ENCODE measurements at places on chromosomes 6 and 20.

DNA sequence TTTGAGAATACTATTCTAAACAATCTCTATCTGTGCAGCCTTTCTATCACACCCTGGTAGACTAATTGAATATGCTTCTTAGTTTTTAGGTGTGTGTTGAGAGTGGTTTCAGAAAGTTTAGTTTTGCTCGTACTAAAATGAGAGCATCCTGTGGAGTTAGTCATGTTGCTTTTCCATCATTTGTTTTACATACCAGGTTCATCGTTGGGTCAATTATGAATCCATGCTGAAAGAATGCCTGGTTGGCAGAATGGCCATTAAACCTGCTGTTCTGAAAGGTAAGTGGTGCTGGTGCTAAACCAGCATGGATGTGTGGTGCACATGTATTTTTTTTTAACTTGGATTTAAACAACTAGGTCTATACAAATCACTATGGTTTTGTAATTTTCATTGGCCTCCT lies 49.3 kb downstream of the CYB5R4 start:
- peak; percentile 58 for DNase-seq

DNA sequence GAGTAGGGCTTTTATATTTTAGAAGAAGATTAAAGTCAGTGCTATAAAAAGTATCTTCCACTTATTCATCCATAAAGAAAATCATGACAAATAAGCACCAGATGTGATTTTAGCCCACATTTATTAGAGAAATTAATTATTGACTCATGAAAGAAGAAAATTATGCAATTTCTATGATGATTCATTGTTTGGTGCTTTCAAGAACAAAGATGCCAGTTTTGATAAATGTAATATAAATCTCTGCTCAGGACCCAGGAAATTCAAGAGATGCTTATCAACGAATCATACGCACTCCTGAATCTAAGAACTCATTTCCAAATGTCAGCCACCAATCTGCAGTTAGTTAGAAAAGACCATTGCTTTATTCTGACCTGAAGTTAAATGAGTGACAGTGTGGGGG lies 211.4 kb downstream of the ARHGAP18 start:
- peak; percentile 64 for DNase-seq

DNA sequence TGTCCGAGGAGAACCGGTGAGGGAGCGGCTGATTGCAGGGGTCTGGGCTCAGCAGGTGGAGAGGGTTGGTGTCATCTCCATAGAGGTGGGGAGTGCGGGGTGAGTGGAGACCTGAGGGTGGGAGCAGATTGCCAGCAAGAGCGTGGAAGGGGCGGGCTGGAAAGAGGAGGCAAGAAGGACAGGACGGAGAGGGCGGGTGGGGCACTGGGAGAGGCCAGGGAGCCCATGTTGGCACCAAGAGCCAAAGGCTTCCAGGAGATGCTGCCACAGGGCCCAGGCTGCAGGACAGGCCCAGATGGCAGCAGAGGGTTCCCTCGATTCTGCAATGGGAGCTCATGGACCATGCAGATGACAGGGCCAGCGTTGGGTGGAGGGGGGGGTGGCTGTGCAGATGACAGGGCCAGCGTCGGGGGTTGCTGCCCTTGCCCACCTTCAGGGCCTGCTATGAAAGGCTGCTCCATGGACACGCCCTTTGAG lies 105.4 kb downstream of the TMEM242 start:
- no peak for DNase-seq

DNA sequence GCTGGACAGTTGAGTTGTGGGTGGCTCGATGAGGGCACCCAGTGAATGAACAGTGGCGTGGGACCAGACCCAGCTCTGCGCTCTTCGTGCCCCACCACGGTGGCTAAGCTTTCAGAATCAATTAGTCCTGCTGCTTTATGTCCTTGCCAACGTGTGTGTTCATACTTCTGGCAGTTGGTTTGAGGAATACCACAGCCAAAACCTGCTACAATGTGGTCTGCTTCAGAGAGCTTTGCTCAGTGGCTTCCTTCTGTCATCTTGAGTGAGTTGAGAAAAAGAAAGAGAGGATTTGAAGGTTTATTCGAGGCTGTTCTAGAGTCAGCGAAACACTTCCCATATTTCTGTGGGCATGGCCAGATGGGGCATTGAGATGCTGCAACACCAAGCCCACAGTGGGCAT lies 39.5 kb upstream of the SLC22A2 start:
- no peak for DNase-seq

GRCh38 chr20:7180256-7181045 lies 413.0 kb downstream of the BMP2 start:
- no peak for DNase-seq

- DNase-seq = peak; percentile 51
These were observed 1383.5 kb upstream of the DEFB115 start for GRCh38 chr20:29873946-29874345.

DNA sequence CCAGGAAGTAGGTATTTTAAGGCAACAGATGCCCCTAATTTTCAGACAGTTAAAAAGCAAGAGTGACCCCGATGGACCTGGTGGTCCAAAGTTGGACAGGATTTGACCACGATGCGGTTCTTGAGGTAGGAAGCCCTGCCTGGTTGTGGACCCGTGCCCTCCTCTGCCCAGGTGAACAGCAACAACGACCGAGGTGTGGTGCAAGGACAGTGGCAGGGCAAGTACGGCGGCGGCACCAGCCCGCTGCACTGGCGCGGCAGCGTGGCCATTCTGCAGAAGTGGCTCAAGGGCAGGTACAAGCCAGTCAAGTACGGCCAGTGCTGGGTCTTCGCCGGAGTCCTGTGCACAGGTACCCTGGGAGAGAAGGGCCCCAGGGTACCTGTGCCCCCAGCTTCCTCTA lies 18.7 kb downstream of the TGM6 start:
- DNase-seq = no peak

DNA sequence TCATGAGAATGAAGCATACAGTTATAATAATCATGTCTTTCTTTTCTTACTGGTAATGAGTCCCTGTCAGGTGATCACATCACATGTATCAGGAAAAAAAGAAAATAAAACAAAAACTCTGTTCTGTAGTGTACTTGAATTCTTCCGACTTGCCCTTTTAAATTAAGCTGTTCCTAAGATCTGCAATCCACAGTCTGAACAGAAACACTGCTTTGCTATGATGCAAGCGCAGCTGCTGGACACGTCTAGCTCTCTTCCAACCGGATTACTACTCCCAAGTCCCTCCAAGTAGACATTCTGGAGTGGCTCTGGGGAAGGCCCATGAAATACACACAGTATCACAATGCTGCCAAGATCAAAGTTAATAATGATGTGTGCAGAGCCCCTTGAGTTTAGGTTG lies 83.7 kb downstream of the FYN start:
- DNase-seq = no peak

- peak; percentile 65 for DNase-seq
These were observed 150.2 kb downstream of the CDH26 start for GRCh38 chr20:60108397-60108796.

DNA sequence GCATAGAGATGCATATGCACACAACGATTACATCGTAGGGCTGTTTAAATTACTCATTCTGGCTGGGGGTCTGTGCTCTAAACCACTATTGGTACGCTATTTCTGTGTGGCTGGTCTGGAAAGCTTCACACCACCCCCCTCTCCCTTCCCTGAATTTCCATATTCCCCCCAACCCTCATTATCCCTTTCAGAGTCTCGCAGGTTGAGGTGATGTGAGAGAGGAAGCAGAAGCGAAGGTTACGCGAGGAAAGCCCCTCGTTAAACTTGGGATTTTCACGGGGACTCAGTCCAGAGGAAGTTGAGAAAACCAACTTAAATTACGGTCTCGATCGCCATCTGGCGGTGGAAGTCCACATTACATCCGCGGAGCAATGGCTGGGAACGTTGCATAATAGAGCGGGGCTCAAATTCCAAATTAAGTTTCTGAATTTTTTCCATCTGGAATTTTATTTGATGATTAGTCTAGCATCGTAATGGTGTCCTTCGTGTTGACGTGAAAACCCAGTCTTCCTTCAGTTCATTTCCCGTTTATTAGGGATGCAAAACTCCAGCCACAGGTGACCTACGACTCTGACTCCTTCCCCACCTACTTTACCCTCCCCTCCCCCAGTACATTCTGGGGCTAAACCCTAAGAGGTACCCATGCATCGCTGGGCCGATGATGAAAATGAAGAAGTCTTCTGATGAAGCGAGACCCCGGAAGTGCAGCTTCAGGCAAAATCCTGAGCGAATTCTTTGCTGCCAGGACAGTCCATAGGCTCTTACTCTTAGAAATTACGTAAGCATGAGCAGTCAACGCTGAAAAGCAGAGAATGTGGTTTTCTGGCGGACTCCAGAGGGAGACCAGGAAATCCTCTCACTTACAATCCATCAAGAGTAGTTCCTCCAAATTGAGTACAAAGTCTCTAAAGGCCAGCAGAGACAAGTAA lies 19.7 kb downstream of the HLA-DOB start:
- DNase-seq = peak; percentile 71

- no peak for DNase-seq
These were observed 78.9 kb downstream of the MOXD1 start for GRCh38 chr6:132322398-132322797.

- DNase-seq = no peak
These were observed 249.4 kb downstream of the DLL1 start for GRCh38 chr6:170041526-170041925.

DNA sequence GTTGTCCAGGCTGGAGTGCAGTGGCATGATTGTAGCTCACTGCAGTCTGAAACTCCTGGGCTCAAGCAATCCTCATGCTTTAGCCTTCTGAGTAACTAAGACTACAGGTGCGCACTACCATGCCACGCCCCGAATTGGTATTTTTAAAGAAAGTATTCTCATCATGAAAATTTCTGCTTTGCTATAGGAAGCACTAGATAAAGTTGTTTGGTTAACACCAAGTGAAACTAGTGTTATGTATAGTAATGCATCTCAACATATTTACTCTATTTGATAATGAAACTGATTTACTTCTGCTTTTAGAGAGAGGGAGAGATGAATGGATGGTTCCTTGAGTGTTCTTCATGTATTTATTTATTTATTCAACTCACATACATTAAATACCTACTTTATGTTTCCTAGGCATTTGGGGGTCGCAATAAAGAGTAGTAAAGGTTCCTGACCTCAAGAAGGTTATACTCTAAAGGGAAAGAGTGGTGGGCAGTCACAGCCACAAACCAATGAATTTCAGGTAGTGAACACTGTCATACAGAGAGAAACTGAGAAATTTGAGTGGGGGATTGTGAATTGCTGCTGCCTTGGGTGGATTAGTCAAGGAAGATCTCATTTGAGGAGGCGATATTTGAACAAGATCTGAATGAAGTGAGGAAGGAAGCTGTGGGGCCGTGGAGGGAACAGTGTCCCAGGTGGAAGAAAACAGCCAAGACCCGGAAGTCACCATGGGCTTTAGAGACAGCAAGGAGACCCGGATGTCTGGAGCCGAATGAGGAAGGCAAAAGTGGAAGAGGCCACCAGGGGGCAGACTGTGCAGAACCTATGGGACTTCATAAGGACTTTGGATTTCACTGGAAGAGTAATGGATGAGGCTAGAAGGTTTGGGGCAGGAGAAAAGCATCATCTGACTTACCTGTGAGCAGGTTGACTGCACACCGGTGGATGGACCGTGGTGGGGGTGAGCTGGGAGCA lies 185.6 kb downstream of the TSHZ2 start:
- peak; percentile 46 for DNase-seq

- DNase-seq = no peak
These were observed 66.8 kb upstream of the THEMIS start for GRCh38 chr6:127967708-127968107.

DNA sequence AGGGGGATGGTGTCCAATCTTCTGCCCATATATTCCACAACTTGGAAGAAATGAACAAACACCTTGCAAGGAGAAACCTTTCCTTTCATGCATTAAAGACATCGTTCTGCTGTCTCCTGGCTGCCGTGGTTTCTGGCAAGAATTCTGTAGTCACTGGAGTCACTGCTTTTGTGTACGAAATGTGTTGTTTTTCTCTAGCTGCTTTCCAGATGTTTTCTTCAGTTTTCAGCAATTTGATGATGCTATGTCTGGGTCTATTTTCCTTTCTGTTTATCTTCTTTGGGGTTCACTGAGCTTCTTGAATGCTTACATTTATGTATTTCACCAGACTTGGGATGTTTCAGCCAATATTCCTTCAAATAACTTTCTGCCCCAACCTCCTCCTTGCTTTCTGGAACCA lies 40.6 kb upstream of the SLCO4A1 start:
- DNase-seq = no peak

DNA sequence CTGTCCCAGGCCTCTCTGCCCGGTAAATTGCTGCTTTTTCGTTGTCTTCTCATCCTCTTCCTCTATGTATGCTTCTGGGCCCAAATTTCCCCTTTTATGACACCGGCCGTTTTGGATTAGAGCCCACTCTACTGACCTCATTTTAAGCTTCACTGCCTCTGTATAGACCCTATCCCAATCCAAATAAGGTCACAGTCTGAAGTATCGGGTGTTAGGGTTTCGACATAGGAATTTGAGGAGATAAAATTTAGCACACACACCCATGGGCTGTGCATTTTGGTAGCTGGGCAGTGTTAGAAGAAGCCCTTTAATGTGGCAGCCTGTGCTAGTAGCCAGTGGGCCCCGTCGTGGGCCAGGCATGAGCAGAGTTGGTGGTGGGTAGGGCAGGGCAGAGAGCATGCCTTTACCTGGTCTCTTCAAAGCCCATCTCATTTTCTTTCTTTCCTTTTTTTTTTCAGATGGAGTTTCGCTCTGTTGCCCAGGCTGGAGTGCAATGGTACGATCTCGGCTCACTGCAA lies 27.9 kb upstream of the EZR start:
- DNase-seq = no peak

- no peak for DNase-seq
These were observed 3.7 kb downstream of the RNF39 start for GRCh38 chr6:30071858-30072257.

DNA sequence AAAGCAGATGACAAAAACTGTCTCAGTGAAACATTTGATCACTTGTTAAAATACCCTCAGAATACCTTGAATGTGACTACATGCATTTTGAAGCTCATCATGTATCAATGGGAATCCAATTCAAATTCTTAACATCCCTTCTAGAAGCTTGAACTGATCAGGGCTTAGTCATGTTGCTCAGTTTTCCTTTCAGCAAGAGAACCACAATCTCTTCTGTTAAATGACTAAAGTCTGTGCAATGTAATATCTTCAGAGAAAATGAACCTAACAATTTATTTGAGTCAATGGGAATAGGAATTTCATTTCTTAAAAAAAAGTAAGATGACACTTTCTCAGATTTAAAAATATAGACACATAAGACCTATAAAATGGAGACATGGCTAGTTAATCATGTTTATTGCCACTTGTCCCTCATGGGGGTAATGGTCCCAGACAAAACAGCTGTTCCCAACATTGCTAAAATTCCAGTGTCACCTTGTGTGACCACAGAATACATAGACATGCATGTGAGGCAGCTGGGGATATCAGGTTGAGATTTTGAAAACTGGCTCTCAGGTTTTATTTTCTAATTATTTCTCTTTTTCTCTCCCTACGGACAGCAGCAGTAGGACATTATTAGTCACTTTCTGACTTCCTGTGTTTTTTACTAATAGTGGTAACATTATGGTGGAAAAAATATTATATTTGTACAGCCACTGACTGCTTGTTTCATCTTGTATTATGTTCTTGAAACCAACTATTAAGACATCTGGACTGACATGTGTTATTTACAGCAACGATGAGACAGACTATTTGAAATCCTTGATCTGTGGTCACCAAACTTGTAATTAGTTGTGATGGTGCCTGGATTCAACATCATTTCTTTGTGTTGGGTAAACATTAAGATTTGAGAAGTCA lies 192.5 kb downstream of the COL9A1 start:
- no peak for DNase-seq

GRCh38 chr6:144867761-144868160 lies 582.6 kb downstream of the UTRN start:
- no peak for DNase-seq

- peak; percentile 84 for DNase-seq
These were observed 16.7 kb downstream of the HMGN4 start for GRCh38 chr6:26554697-26555504.
